ENCODE measurements at places on chromosomes 5 and 9. TPM values are rescaled to one million over a fixed set of nuclear protein-coding genes. Genes with fewer than 3 reads are reported as not detected.
A peak's percentile ranks its signal among the peaks of the same experiment; 100 is the strongest.

The SEMA5A gene
- total RNA-seq = 0.28 TPM

GRCh38 chr5:165127941-165128340 lies 1622.5 kb downstream of the MAT2B start:
- H3K27me3 ChIP-seq = no peaks in the 10 kb centered on the region
- H3K4me1 ChIP-seq = no peaks in the 10 kb centered on the region
- no peak overlapping the region for H3K27ac ChIP-seq
- no peak overlapping the region for H3K4me3 ChIP-seq
- H3K36me3 ChIP-seq = no peaks in the 10 kb centered on the region

The SCGB3A2 gene
- total RNA-seq = not detected

The PCDHA11 gene
- 0.05 TPM for total RNA-seq

- H3K27ac ChIP-seq = no peak overlapping the region
- DNase-seq = no peak
- no peak overlapping the region for H3K4me3 ChIP-seq
- H3K27me3 ChIP-seq = no peaks in the 10 kb centered on the region
- H3K36me3 ChIP-seq = no peaks in the 10 kb centered on the region
- no peaks in the 10 kb centered on the region for H3K4me1 ChIP-seq
These were observed 44.2 kb upstream of the CD180 start for GRCh38 chr5:67240846-67241245.

DNA sequence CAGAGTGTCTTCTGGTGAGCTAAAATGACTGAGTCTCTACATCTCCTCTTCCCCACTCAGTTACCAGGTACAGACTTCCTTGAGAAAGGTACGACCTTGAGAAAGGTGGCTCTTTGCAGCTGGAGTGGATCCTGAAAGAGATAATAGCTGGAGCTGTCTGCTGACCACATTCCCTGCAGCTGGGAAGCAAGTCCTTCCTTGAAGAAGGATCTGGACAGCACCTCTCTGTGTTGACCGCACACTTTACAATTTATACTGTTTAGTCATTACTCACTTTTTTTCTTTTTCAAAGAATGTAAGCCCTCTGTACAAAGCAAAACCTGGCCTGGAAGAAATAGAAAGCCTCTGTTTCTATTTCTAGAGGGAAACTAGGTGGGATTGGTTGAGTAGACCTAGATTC lies 148.8 kb downstream of the MACIR start:
- H3K27me3 ChIP-seq = no peaks in the 10 kb centered on the region
- H3K27ac ChIP-seq = no peak overlapping the region
- no peak overlapping the region for H3K4me3 ChIP-seq
- no peaks in the 10 kb centered on the region for H3K36me3 ChIP-seq
- no peaks in the 10 kb centered on the region for H3K4me1 ChIP-seq

- no peak overlapping the region for H3K27ac ChIP-seq
- no peak for DNase-seq
- no peaks in the 10 kb centered on the region for H3K36me3 ChIP-seq
- H3K4me3 ChIP-seq = no peak overlapping the region
These were observed 58.7 kb upstream of the HRH2 start for GRCh38 chr5:175599210-175599609.

GRCh38 chr9:32906213-32906612 lies 95.2 kb downstream of the APTX start:
- no peak overlapping the region for H3K27ac ChIP-seq
- H3K4me1 ChIP-seq = no peaks in the 10 kb centered on the region
- peak; percentile 38 for DNase-seq
- no peaks in the 10 kb centered on the region for H3K36me3 ChIP-seq
- H3K4me3 ChIP-seq = no peak overlapping the region

DNA sequence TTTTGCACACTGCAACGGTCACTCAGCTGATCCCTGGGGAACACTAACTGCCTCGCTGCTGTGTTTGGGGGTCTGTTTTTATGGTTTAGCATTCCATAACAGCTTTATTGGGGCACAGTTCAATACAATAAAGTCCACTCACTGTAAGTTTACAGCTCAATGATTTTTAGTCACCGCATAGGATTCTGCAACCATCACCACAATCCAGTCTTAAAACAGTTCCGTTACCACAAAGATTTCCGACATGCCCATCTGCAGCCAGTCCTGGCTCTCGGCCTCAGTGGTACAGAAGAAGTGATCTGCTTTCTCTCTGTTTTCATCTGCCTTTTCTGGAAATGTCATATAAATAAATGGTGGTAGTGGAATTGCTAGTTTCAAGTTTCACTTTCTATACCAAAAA lies 23.6 kb downstream of the OR2V2 start:
- peaks cover 33% of the 10 kb centered on the region for H3K4me1 ChIP-seq
- no peak overlapping the region for H3K27ac ChIP-seq
- no peak for DNase-seq
- no peaks in the 10 kb centered on the region for H3K36me3 ChIP-seq

The CCDC112 gene
- 0.58 TPM for total RNA-seq

DNA sequence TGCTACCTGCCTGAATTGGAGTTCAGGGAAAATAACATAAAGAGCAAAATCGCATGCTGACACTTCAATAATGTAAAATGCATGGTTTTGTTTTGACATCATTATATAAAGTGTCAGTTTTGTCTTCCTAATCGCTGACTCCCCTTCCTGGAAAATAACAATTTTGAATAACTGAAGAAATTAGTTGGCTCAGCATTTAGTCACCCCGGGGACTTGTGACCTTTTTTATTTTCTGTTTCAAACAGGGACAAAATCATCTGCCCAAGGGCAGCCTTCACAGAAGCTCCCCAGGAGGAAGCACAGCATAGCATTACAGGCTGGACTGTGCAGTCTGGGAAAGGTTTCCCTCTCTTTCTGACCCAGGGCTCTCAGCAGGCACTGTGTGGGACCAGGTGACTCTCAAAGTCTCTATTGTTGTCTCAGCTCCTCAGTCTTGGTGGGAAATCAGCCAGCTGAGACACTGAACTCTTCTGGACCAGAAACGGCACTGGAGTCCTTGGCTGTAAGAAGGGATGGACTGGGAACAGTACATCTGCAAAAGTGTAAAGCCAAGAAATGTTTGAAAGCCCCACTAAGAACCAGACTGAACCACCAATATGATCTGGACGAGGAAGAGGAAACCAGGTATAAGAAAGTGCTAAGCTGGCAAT lies 671.3 kb upstream of the KLF4 start:
- H3K27me3 ChIP-seq = no peaks in the 10 kb centered on the region
- H3K4me1 ChIP-seq = no peaks in the 10 kb centered on the region
- H3K4me3 ChIP-seq = no peak overlapping the region

DNA sequence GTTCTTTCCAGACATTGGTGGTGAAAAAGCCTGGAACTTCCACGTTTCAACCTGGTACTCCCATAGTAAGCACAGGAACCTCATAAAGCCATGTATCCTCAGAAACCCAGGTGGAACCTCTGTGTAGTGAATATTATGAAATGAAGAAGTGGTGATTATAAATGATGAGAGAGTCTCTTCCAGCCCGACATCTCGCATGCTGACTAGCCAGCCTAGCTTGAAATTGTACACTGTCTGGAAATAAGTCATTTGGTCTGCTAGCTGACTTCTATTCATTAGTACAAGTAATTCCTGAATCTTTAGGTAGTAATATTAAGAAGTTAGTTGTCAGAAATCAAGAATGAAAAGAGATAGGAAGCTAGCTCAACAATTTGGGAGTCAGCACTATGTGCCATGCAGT lies 203.3 kb downstream of the CWC27 start:
- DNase-seq = no peak
- H3K36me3 ChIP-seq = no peaks in the 10 kb centered on the region
- H3K27me3 ChIP-seq = no peaks in the 10 kb centered on the region
- no peaks in the 10 kb centered on the region for H3K4me1 ChIP-seq
- H3K4me3 ChIP-seq = no peak overlapping the region

The NMUR2 gene
- not detected for total RNA-seq

The SSNA1 gene
- total RNA-seq = 88.3 TPM

DNA sequence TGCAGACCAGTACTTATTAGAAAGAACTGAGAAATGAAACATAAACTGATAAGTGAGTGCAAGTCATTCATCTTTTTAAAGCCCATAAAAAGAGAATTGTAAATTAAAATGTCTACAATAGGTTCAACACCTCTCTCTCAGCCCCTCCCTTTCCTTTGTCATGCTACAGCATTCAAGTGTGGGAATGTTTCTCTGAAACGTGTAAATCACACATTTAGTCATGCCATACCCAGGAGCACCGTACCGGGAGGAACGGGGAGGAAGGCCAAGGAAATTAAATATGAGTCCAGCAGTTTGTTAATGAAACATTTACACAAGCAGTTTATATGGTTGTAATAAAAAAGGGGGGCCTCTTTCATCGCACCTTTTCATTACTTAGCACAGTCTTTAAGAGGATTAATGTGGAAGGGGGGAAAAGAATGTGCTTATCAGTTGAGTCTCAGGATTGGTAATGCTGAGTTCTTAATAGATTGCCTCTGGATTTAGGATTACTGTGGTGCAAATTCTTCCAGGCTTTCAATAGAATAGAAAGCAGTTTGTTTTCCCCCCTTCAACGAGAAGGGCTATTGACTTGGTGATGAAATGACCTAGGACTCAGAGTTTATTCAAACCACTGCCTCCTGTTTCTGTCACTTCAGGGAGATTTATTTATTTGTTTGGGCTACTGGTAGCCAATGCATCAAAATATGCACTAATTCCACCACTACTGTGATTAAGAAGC lies 176.0 kb upstream of the ZNF608 start:
- H3K27me3 ChIP-seq = no peaks in the 10 kb centered on the region
- no peak for DNase-seq
- peak overlapping the region; percentile 86 for H3K27ac ChIP-seq
- H3K36me3 ChIP-seq = no peaks in the 10 kb centered on the region
